Cortex of kidney (tissue), 1 donor: ENCODE measurements at places on chromosomes 6 and 20.

DNA sequence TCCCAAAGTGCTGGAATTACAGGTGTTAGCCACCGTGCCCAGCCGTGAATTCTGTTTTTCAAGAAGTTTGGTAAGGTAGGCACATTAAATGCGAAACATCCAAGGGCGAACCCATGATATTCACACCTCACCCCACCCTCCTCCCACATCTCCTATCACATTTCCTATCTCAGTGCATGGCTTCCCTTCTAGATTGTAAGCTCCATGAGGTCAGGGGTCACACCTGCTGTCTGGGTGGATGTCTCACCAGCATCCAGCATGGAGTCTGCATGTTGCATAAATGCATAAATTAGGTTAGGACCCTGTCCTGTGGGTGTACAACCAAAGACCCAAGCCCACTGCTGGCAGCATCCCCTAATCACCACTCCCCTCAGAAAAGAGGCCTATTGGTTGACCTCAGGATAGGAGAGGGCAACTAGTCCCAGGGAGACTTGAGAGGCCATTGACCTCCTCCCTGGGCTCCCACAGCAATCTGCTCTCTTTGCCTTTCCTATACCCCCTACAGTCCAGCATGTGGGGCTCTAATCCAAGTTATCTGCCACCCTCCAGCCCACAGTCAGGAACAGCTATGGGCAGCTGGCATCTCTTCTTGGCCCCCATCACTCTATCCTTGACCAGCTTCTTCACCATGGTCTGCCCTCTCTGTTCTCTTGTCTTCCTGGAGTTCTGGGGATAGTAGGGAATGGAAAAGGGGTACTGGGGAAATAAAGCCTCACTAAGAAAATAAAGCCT lies 4.2 kb downstream of the PRRT1 start:
- DNase-seq = no peak

- no peak for DNase-seq
Measured at GRCh38 chr6:134035823-134036296, 16.6 kb downstream of the SLC2A12 start.

GRCh38 chr6:29230666-29231065 lies 60.0 kb downstream of the OR2J2 start:
- DNase-seq = no peak

- DNase-seq = no peak
Measured at GRCh38 chr6:144259986-144260385, 25.1 kb upstream of the UTRN start.

DNA sequence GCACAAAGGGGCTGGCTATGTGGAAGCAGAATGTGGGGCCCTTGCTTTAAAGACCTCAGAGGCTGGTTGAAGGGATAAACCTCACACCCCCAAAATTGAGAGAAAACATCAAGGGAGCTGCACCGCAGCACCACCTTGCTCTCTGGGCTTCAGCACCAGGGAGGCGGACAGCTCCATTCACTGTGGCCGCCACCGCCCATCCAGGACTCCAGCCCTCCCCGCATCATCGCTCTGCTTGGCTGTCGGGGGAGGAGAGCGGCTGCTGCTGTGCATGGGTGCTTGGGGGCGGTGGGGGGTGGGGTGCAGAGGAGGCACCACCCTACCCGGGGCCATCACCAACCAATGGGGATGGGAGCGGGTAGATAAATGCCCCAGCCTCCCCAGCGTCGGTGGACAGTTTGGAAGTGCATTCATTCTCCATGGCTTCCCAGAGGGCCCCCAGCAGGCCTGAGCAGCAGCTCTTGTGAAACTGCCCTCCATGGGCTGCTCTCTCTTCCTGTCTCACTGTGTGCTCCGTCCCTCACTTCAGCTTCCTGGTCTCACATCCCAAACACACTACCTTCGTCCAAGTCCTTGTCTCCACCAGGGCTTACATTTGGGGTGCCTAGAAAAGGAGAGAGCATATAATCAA lies 75.7 kb upstream of the BHLHE23 start:
- DNase-seq = no peak

GRCh38 chr6:93746892-93747291 lies 327.5 kb upstream of the EPHA7 start:
- no peak for DNase-seq

GRCh38 chr6:170365593-170365992 lies 59.0 kb downstream of the FAM120B start:
- no peak for DNase-seq

DNA sequence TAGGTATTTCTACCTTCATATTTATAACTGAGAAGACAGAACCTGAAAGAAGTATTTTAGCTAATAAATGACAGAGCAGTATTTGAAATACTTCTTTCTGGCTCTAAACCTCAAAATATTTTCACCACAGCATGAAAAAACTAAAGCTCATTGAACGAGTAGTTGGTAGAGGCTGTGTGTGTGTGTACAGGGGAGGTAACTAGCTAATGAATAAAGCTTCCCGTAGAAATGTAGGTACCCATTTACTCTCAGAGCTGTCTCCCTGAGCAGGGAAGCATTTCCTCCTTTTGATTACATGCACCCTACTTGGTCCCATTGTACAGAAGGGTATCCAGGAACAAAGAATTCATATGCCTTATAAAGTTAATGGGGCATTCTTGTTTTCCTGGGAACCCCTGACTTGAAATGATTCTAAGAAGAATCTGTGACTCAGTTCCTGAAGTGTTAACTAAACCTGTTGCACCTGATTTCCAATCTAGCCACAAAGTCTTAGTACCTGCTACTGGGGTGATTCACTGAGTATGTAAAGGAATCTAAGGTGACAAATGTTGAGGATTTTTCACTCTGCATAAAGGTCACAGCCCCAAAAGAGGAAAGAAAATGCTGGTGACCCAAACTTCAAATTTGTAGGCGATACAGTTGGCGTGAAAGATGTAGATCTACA lies 12.5 kb downstream of the CRYBG1 start:
- no peak for DNase-seq

DNA sequence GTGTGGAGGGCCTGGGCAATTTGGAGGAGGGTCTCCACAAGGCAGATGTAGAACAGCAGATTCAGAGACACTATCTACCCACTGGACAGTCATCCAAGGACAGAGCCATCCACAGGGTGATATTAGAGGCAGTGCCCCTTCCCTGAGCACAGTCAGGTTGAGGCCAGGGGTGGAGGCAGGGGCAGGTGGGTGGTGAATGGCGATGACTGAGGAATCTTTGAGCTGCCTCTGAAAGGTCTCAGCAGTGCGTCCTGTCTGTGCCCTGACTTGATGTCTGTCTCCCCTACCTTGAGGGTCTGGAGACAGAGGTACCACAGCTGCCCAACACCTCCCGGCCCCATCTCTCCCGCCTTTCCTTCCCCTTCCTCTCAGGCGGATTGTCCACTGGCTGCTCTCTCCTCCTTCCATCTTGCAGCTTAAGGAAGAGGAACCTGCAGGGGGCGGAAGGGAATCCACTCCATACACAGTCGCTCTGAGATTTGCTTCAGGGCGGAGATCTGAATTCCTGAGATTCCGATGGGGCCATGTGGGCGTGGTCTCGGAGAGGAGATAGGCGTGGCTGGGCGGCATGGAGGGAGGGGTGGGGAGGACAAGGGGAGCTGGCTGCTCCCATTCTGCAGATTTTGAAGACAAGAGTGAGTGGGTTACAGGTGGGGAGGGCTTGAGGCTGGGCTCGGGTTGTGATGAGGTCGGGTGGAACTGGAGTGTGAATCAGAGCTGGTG lies 1.7 kb downstream of the MUCL3 start:
- DNase-seq = no peak

GRCh38 chr6:25165177-25165576 lies 114.0 kb upstream of the CARMIL1 start:
- DNase-seq = no peak

GRCh38 chr6:52144196-52145076 lies 41.7 kb upstream of the IL17A start:
- DNase-seq = no peak

DNA sequence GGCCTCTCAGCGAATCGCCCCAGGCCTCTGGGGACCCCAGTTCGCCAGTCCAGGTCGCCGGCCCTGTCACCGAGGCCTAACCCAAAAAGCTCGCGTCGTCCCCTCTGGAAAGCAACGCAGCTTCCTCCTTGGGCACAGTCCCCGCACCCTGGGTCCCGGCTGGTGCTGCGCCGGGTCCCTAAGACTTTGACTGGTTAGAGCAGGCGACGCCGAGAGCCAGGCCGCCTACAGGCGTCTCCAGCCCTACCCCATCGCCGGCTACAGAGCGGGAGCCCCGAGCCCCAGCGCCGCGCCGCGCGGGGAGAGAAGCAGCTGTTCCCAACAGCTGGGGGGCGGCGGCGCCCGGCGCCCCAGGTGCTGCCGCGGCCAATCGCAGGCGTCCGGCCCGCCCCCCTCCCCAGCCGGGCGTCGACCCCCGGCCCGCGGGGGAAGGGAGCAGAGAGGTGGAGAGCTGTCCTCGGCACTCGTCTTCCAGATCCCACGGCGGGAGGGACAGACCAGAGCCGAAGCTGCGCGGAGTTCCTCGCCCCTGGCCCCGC lies 540 bp upstream of the RBM24 start:
- DNase-seq = no peak

GRCh38 chr6:124866040-124866439 lies 96.2 kb upstream of the RNF217 start:
- DNase-seq = no peak

- no peak for DNase-seq
Measured at GRCh38 chr6:41976794-41977484, 35.3 kb upstream of the CCND3 start.

DNA sequence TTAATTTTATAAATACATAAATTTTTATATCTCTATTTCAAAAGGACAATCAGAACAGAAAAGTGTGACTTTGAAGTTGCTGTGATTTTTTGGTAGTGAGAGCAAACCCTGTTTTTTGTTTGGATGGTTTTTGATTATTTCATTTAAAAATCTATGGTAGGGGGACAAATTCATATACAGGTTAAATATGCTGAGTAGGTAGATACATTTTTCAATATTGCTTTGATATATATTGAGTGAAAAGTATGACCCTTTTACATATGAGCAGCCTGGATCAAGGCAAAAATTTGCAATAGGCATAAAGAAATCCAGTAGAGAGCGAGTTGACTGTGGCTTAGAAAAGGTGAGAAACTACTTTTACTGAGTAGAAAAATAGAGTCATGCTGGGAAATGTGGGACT lies 132.3 kb downstream of the LMBRD1 start:
- no peak for DNase-seq

GRCh38 chr6:167094436-167094819 lies 28.5 kb upstream of the CCR6 start:
- DNase-seq = no peak

DNA sequence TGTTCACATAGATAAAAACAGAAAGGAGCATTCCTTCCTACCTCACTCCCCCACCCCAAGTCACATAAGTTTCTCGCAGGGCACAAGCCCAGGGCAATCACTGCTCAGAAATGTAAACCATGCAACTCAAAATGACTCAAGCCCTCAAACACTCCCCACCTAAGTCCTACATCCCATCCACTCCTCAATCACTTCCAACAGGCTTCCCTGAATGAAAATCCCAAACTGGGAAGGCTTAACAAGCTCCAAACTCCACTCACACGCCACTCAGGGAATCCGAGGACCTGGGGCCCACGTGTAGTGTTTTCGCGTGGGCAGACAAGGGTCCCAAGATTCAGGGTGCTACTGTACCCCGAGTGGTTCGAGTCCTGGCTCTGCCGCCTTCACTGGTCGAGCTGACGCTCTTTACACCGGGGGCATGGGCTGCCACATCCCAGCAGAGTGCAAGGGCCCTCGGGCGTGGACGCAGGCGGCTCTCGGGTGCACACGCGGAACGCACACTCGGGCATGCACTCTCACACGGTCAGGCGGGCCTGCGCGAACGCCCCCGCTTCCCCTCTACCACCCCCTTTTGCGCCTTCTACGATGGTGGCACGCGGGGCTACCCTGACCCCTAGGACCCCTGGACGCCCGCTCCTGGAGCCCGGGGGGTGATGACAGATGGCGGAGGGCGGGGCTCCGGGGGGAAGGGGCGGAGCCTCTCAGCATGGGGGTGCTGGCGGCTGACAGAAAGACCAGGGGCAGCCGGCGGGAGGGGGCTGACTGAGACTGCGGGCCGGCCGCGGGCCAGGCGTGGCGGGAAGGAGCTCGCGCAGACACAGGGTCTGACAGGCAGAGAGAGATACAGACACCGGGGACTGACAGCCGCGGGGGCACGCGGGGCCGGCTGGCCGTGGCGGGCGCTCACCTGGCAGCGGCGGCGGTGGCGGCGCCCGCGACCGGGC lies 657 bp downstream of the ZHX3 start:
- DNase-seq = no peak

- DNase-seq = no peak
Measured at GRCh38 chr6:168272415-168273325, 46.9 kb downstream of the DACT2 start.

- DNase-seq = no peak
Measured at GRCh38 chr6:155481215-155481614, 25.6 kb upstream of the NOX3 start.

DNA sequence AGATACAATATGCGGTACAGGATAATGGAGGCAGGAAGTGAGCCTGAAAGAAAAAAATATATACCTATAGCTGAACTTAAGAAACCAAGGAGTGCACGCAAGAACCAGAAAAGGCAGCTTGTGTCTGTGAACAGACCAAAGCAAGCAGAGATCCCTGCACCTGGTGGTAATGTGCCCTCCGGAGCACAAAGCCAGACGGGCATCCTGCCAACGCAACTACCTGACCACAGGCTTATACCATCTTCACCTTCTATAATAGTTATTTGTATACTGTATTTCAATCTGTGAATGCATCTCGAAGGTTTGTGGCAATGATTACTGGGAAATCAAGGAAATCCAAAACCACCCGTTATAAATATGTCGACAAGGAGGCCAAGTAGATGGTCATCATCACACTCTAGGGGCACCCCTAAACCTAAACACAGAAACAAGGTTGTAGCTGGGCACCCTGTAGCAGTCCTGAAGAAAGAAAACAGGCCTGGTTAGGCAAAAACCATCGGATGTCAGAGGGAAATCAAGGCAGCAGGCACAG lies 801 bp downstream of the FBXL4 start:
- DNase-seq = no peak

DNA sequence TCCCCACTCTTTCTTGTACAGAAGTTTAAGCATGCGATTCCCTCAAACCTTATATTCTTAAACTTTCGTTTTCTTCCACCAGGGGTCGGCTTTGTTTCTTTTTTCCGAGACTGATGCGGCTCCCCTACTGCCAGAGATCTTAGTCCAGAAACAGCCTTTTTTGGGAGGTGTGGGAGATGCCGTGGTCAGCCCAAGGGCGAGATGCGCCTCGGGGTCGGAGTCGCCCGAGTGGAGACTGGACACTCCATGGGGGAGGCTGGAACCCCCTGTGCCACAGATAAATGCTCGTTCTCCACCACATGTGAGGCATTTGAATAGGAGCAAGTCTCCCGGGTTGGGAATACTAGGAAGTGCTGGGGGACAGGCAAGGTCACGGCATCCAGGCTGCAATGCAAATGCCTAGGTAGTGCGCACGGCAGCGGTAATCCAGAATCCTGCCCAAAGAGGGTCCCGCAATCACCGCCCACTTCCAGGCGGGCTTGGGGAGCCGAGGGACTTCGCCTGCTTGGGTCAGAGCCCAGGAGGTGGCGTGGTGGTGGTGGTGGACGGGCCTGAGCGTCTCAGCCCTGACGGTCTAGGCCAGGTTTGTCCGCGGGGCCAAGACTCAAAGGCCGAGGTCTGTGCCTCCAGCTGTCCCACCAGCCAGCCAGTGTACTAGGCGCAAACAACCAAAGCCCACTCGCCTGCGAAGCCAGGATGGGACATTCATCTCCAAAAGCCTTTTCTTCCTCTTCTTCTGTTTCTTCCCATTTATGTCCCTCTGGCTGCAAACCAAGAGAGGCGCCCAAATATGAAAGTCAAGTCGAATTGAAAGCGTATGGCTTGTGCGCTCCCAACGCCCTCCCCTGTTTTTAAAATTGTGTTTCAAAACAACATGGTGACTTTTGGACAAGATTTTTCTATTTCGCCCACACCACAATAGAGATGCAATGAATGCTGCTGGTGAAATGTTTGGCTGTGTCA lies 39.3 kb upstream of the OSTM1 start:
- DNase-seq = no peak
